ENCODE measurements at places on chromosomes 5 and 9.

DNA sequence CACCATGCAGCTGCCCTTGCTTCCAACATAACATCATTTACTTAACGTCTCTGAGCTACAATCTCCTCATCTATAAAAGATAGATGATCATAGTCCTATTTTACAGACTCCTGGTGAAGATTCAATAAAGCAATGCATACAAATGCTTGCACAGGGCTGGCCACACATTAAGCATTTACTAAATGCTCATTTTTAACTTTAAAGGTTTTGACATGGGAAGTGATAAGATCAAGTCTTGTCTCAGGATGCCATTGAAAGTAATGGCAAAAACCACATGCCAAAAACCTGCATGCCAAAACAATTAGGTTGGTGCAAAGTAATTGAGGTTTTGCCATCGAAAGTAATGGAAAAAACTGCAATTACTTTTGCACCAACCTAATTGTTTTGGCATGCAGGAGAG, 181.2 kb upstream of the ADRA1B start:
- DNase-seq = no peak

DNA sequence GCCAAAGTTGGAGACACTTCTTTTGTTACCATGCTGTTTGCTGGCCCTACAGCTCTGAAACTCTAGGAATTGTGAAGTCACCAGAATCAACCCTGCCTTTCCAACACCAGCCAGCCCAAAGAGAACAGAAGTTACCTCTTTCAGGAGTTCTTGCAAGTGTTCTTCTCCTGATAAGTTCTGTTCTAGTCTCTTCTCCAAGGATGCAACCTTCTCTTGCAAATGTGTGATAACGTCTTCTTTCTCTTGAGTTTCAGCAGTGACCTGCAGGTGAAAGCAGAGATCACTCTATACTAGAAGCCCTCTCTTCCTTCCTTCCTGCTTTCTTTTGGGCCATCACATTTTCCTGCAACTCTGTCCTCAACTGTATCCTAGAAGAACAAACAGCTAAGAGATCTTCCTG, 29.1 kb downstream of the GOLGA1 start:
- no peak for DNase-seq

DNA sequence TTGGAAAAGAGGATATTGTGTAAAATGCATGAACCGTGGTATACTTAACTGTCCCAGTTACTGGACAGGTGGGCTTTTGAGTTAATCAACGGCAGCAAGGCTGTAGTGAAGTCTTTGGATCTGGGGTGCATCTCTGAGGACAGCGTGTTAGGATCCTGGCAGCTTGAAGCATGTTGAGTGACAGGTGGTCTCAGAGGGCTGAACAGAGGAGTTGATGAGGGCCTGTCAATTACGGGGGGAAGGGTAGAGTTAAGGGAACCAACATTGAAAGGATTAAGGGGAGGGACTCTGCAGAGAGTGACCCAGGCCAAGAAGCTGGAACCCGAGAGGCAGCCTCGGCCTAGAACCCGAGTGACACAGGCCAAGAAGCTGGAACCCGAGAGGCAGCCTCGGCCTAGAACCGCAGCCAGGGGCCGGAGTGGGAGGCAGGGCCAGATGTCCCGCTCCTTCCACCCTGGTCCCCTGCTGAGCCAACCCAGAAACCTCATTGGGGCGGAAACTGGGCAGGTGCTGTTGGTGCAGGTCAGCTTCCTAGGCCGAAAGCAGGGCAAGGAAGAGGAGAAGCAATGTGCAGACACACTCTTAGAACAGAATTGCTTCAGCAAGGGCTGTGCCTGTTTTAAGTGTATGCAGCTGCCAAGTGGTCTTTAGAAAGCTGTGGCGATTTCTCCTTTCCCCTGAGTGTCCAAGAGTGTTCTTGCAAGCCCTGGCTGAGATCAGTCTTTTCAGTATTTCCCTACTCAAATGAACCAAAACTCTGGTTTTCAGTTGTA, 62.0 kb downstream of the ANKRD33B start:
- DNase-seq = no peak

DNA sequence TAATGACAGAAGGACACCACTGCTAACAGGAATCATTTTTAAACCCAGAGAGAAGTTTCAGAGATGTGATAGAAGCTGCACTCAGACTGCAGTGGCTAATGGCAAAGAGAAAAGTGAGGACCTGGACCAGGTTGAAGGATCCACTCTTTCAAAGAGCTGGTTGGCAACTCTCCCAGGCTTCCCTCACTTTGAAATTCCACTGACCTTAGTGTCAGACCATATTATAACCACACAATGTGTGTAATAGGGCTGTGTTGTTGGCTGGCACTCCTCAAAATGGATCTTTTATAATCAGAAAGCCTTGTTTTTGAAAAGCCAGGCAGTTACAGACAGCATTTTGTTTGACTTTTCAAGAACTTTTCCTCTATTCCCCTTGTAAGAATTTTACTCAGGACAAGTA, 280.7 kb downstream of the PRELID2 start:
- no peak for DNase-seq

DNA sequence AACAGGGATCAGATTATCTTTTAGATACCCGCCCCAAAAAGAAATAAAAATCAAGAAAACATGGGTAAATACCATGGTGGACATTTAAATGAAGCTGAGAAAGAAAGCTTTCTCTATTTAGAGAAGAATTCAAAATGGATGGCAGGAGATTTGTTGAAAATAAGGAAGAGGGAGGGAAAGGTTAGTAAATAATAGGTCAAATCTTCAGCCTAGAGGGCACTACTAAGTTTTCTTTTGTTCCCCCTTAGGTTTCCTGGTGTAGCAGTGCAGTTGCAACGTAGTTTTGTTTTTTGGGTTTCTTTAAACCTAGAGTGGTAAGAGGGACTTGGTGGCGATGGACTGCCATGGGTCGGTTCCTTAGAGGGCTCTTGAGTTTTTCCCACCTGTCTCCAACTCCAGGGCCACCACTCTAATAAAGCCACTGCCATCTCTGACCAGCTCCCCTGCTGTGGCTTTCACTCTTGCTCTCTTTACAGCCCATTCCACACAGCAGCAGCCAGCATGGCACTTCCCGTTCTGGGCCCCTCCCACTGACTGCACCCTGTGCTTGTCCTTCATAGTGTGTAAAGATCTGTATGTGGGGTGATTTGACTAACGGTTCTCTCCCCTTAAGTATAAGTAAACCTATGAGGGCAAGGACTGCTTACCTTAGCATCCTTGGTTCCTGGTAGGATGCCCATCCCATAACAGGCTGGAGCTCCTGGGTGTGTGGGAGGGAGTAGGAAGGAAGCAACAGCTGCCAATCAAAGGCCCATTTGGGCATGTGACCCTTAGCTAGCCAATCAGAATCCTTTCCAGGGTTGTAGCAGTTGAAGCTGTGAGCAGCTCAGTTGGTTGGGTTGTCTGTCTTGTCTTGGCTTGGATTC, 118.3 kb downstream of the SLC1A3 start:
- no peak for DNase-seq

DNA sequence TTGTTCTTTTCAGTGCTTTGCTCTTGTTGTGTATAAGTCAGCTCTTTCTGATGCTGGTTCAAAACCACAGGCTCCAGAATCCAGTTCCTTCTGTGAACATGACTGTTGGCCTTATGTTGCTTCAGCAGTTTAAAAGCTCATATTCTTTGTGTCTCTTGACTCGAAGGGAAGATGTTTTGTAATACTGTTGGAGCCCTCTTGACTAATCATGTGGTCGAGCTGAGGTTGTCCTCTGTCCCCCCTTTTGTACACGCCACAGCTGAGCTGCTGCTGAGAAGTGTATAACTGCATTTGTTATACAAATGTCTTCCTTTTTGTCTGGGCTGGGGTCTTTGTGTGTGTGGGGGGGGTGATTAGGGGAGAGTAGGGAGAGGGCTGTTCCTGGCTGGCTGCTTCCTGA, 35.8 kb downstream of the SLC36A1 start:
- no peak for DNase-seq

DNA sequence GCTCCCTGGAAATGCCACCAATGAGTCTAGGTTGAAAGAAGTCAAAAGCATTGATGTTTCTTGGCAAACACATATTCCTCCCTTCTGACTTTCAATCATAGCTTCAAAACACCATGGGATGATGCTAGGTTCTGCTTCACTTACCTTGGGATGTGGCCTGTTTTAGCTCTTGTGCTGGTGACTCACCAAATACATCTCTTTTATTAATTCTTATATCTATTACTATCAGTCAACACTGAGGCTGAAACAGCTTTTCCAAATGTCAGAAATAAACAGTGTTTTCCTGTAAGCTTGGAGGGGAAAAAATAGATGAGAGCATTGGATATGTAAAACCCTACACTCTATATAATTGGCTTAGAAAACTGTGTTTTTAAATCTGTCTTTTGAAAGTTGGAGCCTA, 245.4 kb upstream of the NREP start:
- DNase-seq = no peak

GRCh38 chr9:137056739-137057415, 3.0 kb upstream of the ENTPD2 start:
- no peak for DNase-seq

- DNase-seq = no peak
Measured at GRCh38 chr9:99971410-99971809, 65.0 kb downstream of the STX17 start.

GRCh38 chr5:54828151-54828550, 157.2 kb downstream of the ESM1 start:
- DNase-seq = no peak

DNA sequence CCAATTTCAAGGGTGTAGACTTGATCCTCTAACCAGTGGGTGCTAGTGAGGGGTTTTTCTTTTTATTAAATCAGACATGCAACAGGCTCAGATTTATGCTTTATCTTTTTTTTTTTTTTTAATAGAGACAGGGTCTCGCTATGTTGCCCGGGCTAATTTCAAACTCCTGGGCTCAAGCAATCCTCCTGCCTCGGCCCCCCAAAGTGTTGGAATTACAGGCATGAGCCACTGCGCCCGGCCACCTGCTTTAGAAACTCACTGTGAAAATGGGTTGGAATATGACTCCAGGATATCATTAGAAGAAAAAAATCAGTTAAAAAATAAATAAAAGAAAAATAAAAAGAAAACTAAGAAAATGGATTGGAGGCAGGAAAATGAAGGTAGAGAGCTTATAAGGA, 50.7 kb downstream of the STOM start:
- no peak for DNase-seq

- DNase-seq = no peak
Measured at GRCh38 chr9:7088611-7089010, 330.8 kb downstream of the KDM4C start.

- peak; percentile 67 for DNase-seq
Measured at GRCh38 chr9:21856301-21857094, 54.1 kb downstream of the MTAP start.

DNA sequence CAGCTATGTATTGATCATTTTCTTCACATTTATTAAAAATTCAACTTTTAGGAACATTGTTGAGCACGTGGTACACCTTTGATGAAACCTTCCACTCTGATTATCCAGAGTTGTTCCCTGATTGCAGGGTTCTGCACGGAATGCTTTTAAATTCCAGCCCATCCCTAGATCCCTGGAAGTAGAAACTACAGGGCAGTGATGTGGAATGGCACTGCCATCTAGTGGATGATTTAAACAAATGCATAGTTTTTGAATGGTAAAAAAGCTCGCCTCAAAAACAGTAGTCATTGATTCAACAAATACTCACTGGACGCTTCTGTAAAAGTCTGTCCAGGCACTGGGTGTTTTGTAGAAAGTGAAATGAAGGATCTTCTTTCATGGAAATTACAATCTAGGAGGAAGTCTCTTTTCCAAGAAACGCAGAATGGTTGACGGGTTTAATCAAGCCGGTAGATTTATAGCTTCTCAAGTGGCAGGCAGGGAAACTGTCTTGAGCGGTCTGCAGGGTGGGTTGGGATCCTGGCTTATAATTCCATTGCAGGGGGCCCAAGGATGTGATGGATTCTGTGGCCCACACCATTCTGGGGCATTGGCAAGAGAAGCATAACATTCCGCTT, 118.4 kb downstream of the ARHGAP26 start:
- DNase-seq = no peak

DNA sequence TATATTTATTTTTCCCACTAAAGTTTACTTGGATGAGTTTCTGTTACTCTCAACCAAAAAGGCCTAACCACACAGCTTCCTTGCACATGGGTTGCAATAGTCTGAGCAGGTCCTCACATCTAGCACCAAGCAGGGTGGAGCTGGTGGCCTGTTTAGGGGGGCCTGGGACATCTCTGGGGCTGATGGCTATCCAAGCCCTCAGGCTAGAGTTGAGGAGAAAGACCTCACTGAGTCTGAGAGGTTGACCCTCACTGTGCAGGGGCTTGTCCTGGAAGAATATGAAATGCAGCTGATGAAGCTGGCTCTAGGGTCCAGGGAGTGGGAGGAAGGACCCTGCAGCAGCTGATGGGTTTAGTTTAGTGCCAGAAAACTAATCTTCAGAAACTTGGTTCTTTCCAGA, 217.1 kb upstream of the MVB12B start:
- no peak for DNase-seq

DNA sequence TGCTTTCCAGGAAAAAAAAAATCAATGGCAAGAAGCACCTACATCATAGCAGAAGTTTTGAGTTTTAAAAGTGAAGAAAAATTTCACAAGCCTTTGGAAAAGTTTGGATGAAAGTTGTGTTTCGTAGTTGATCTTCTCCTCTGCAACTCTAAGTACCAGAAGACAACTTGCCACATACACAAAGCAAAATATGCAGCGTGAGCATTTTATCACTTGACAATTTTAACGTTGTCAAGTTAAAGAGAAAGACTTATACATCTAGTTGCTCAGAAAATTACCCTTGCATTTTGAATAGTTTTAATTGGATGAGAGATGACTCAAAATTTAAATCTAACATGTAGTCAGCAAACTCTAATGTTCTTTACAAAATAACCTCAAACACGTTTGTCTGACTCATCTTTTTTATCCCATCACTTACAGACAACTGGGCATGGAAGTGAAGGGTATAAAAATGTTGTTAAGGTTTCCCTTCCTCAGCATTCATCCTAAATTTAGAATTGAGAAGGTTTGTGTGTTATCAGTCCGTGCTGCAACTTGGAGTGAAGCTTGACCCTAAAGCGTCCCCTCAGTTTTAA, 213.4 kb downstream of the MARCHF11 start:
- peak; percentile 9 for DNase-seq

GRCh38 chr5:36301858-36302603, at the start of gene RANBP3L:
Gene RANBP3L (minus strand): TSS chr5:36301902. CDS start chr5:36301416, 486 bp downstream.
- no peak for DNase-seq

DNA sequence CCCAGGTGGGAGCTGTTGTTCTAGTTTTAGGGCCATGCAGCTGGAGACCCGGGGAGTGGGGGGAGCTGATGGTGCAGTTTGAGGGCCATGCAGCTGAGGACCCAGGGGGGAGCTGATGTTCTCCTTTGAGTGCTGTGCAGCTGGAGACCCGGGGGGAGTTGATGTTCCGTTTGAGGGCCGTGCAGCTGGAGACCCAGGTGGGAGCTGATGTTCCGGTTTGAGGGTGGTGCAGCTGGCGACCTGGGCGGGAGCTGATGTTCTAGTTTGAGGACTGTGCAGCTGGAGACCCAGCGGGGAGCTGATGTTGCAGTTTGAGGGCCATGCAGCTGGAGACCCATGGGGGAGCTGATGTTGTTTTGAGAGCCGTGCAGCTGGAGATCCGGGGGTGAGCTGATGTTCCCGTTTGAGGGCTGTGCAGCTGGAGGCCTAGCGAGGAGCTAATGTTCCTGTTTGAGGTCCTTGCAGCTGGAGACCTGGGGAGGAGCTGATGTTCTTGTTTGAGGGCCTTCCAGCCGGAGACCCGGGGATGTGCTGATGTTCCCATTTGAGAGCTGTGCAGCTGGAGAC, 14.6 kb downstream of the PDCD6 start:
- DNase-seq = no peak

Measured in HFF-Myc (cell line).